ENCODE measurements at places on chromosomes 5 and 9.

GRCh38 chr5:174409971-174410370, 314.4 kb upstream of the MSX2 start:
- no peak for DNase-seq

GRCh38 chr9:133888809-133889491, 103.2 kb downstream of the VAV2 start:
- DNase-seq, result no peak

- no peak for DNase-seq
Measured at GRCh38 chr5:51027271-51027670, 356.0 kb upstream of the ISL1 start.

GRCh38 chr5:101687349-101687985, 608.6 kb downstream of the SLCO4C1 start:
- DNase-seq, result no peak

- DNase-seq, result no peak
Measured at GRCh38 chr9:129478961-129479630, 141.8 kb downstream of the C9orf50 start.

DNA sequence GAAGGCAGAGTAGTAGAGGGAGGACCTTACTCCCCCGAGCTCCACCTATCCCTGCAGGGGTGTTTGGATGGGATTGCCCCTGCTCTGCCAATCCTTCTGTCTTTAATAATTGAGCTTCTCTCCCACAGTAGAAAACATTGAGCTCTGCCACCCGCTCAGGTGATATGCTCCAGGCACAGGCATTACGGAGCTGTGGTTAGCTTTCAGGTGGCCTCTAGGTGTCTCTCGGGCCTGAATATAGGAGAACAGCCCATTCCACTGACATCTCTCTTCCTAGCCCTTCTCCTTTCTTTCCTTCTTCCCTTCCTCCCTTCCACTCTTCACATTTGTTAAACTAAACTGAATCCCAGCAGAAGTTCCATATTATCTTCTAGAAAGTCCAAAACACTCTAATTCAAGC, 203.4 kb downstream of the SYK start:
- DNase-seq, result no peak

GRCh38 chr9:79617395-79617794, 45.6 kb downstream of the TLE4 start:
- DNase-seq, result no peak

DNA sequence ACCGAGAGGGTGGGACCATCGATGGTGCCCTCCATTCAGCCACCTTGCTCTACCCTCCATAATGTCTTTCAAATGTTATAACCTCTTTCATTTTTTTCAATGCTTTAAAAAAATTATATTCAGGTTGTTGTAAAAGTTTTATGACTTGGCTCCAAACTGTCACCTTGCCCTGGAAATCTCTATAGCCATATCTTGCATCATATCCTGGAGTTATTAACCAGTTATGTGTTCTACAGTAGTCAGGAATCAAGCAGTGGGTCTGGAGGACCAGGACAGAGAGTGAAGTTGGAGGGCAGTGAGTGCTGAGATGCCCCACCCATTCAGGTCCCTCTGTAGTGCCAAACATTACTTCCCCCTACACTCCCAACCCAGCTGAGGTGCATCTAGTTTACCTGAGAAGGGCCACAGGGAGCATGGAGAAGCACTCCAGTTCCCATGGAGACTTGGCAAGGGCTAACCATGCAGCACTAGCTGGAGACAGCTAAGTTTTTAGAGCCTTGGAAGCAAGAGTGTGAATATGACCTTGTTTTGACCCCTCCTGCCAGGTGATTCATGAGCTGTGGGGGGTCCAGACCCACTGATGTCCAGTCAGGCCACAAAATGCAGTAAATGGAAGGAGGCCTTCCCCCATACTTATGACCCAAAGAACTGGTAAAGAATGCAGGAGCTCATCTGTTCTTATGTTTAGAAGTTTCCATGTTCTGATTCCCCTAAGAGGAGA, 5.5 kb downstream of the IFNA8 start:
- no peak for DNase-seq

Measured in RPMI8226 (cell line).